Activated naive CD4-positive, alpha-beta T cell (primary cell): ENCODE measurements at places on chromosomes 6 and 20.

- no peak for DNase-seq
Measured at GRCh38 chr6:34243131-34243771, 5.6 kb downstream of the SMIM29 start.

DNA sequence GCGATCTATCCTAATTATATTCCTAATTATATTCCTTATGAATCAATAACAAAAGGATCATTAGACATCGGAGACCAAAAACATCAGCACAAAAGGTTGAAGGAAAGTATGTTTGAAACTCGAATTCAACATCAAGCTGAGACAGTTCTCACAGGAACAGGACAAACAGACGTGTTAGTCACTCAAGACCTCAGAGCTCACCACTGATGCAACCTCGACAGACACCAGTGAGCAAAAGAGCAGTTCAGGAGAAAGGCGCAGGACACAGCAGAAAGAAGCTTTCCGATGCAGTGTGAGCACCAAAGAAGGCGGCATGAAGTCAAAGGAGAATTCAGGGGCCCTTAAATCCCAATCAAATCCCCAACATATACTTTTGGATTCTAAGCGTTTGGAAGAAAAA, 6.3 kb upstream of the RAMACL start:
- no peak for DNase-seq

GRCh38 chr6:39439342-39440038, 117.0 kb upstream of the KCNK16 start:
- no peak for DNase-seq

- DNase-seq: no peak
Measured at GRCh38 chr6:87494761-87495422, 22.1 kb downstream of the SLC35A1 start.

DNA sequence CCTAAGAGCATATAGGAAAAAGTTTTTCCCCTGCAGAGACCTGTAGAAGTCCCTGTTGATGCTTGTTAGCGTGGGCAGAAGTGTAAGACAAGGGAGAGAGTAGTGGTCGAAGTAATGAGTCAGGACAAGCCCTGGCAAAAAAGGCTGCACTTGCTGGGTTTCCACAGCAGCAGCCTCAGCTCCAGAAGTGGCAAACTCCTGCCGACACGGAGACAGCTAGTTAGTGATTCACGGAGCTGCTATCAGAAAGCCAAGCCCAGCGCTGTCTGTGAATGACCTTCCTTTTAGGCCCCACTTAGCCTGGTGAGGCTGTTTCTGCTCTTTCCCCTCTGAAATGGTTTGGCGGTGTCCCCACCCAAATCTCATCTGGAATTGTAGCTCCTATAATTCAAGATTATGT, 109.1 kb downstream of the FAM50B start:
- no peak for DNase-seq

DNA sequence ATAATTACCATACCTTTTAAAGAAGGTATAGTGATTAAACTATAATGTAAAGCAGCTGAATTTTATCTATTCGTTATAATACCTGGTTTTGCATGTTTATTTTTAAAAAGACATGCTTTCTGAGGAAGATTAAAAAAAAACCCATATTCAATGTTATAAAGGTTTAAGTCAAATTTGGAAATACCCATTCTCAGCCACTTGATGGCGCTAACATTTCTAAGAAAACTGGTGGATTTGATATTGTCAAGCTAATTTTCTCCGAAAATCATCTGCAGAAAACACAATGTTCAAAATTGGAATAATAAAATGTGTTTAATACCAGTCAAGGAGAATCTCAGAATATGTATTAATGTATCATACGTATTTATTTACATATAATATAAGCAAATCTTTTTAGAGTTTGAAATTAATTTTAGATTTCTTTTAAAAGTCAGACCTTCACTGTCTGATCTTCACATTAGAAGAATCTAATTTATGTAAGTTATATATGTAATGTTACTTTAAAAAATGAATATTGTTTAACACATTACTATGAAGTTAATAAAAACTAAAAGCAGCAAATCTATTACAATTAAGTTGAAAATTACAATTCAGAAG, 35.0 kb downstream of the SHPRH start:
- no peak for DNase-seq

- no peak for DNase-seq
Measured at GRCh38 chr20:35820715-35821114, 48.9 kb downstream of the PHF20 start.
